ENCODE measurements at places on chromosomes 5 and 9.

GRCh38 chr9:115847216-115847615, 306.4 kb upstream of the PAPPA start:
- ATAC-seq, result no peak

DNA sequence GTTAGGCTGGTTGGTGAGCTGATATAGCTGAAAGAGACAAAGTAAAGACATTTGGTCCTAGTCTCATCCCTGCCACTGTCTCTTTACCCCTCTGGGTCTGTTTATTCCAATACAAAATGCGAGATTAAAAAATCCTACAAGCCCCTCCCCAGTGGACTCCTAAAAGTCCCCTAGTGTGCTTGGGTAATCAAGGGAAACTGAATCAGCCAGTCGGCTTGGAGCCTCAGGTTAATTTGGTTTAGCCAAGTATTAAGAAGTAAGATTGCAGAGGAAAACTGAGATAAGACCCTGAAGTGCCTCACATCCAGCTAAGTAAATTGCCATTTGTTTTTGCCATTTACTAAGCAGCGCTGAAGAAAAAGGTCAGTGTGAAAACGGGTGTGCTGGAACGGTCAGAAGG, 10.4 kb downstream of the NIM1K start:
- ATAC-seq, result no peak

GRCh38 chr5:147780924-147781573, 1.5 kb downstream of the JAKMIP2 start:
- no peak for ATAC-seq

DNA sequence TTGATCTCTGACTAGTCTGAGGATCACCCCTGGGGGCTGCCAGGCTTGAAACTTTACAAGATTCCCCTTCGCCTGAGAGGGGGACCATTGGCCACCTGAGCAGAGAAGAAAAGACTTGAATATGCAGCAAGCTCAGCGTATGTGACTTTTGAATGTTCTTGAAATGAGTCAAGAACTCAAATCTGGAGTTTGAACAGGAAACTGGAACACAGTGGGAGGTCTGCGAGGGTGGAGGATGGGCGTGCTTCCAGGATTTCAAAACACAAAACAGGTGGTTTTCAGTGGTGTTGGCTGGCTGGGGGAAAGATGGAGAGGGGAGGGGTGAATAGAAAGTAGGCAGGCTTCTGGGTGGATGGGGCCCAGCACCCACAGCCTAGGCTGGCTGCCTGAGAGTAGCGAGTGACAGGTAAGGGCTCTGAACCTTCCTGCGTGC, 40.6 kb downstream of the TMEM174 start:
- ATAC-seq, result no peak

- ATAC-seq, result no peak
Measured at GRCh38 chr5:124980163-124980941, 233.9 kb upstream of the ZNF608 start.

DNA sequence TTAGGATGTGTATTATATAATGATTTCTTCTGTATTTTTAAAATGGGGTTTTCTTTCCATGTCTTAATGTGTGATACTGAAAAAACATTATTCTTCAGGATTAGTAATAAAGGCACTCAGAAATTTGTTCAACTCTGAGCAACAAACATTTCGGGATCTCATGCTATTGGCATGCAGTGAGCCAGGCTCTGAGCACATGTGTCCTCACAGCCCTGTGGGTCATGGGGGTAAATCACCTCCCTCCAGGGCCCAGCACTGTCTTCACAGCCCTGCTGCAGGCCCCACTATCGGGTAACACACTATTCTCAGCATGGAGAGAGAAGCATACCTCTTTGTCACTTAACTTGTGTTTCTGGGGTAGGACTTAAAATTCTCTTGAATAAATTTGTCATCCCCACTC, 14.0 kb downstream of the TMEM174 start:
- no peak for ATAC-seq

DNA sequence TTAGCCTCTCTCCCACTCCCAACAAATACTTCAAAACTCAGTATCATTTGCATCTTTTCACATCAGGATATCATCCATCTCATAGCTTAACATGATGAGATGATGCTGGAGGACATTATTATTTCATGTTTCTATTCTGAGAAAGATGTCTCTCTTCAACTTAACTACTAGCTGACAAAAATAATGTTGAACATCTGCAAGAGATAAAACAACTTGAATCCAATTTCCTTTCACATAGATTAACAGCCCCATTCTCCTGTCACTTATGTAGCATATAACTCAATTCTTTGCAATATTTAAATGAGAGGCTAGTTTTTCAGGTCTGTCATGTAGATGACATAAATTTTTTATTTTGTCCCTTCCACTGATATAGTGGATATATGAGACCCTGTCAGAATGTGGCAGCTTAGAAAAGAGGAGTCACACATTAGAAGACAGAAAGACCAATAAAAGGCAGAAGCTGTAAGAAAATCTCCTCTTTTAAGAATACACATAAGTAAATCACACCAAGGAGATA, 239.2 kb upstream of the KIF2A start:
- no peak for ATAC-seq

- no peak for ATAC-seq
Measured at GRCh38 chr9:113775749-113776148, 100.4 kb upstream of the ZNF618 start.

DNA sequence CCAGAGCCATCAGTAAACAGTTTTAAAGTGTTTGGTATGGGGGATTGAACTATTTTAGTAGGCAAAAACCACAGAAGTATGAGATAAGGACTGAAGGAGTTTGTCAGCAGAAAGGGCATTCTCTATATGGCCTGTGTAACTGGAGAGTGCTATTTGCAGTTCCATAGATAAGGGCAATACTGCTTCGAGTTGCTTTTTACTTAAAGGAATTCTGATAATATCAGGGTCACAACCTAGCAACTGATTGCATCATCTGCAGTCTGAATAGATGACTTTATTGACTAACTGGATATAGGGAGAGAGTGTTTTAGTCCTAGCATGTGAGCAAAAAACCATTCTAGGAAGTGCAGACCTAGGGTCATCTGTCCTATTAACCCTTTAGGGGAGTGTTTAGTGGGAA, 645.2 kb upstream of the PTPRD start:
- ATAC-seq, result no peak

DNA sequence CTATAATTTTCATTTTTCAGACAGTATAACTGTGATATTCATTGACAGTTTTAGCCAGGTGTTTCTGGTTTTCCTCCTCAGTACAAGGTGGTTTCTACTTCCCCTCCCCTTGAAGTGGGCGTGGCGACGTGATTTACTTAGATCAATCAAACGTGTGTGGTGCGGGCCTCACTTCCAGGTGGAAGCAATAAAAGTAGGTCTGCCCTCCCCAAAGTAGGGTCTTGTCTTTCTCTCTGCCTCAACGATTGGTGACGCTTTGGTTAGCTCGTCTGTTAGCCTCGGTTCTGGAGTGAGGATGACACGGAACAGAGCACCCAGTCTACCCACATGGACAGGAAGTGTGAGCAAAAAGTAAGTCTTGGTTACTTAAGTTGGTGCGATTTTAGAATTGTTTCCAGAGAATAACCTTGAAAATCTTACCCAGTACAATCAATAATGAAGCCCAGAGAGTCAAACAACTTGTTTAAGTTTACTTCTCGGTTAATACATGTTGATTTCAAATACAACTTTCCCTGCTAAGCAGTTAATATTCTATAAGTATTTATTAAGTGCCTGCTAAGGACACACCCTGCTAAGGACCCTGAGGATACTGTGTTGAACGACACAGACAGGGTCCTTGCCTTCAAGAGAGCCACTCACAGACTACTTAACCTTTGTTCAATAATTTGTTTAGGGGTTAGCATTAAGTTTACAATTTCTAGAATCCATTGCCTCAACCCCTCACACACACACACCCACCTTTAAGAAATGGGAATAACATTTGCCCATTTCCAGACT, 48.4 kb downstream of the COX7C start:
- no peak for ATAC-seq

DNA sequence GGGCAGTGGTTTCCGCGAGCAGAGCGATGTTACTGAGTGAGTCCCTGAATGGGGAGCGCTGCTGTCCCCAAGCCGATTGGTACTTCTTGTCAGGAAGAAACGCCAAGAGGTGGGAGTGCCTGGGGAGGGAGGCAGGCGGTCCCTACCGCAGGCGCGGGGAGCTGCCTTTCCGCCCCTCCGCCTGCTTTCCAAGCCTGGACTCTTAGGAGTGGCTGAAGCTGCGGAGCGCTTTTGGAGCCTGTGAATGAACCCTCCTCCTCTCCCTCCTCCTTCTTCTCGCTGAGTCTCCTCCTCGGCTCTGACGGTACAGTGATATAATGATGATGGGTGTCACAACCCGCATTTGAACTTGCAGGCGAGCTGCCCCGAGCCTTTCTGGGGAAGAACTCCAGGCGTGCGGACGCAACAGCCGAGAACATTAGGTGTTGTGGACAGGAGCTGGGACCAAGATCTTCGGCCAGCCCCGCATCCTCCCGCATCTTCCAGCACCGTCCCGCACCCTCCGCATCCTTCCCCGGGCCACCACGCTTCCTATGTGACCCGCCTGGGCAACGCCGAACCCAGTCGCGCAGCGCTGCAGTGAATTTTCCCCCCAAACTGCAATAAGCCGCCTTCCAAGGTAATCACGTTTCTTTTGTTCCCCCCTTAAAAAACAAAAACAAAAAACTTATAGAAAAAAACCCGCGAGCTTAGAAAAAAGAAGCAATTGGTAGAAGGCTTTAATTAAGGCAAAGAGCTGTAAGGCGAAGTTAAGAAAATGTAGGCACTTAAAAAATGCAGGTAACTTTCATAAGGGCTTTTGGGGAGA, at the start of gene VCAN:
Gene VCAN, plus strand, starts transcription at position 340 of the 808 bp plus-strand sequence. CDS start 11,775 bp downstream, outside the sequence.
- no peak for ATAC-seq

DNA sequence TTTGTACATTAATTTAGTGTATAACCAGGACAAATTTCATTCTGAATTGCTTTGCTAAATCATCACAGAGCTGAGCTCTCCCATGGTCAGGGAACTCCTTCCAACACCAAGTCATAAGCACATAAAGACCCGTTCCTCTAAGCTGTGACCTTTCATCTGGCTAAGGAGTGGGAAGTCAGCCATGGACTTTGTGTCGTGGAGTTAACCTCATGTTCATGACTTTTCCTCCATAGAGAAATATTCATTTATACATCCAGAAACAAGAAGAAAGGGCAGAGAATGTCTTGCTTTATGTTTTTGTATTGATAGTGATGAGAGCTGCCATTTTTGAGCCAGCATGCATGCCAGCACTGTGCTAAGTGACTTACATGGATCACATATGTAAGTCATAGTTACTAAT, 97.5 kb downstream of the INIP start:
- ATAC-seq, result no peak

GRCh38 chr5:173699966-173700365, 83.5 kb upstream of the BOD1 start:
- ATAC-seq, result no peak

- peak; percentile 63 for ATAC-seq
Measured at GRCh38 chr5:170420806-170421412, 31.7 kb upstream of the KCNMB1 start.

- ATAC-seq, result no peak
Measured at GRCh38 chr5:98519571-98519970, 253.9 kb upstream of the RGMB start.

DNA sequence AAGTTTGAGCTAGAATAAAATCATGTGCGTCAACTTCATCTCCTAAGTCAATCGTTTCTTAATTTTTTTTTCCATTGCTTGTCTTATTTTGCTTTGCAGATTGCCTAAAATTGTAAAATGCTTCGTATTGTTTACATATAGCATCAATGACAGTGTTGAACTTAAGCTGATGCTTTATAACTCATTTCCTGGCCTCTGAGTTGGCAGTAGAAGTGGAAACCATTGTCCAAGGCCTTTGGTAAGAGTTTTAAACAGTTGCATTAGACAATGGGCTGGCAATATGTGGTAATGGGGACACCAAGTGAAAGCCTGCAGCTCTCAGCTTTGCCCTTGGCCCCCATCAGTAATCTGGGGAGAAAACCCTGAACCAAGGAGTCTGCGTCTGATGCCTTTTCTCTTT, 154.8 kb upstream of the GAS1 start:
- no peak for ATAC-seq

GRCh38 chr5:123696921-123697341, 185.0 kb downstream of the CSNK1G3 start:
- no peak for ATAC-seq

DNA sequence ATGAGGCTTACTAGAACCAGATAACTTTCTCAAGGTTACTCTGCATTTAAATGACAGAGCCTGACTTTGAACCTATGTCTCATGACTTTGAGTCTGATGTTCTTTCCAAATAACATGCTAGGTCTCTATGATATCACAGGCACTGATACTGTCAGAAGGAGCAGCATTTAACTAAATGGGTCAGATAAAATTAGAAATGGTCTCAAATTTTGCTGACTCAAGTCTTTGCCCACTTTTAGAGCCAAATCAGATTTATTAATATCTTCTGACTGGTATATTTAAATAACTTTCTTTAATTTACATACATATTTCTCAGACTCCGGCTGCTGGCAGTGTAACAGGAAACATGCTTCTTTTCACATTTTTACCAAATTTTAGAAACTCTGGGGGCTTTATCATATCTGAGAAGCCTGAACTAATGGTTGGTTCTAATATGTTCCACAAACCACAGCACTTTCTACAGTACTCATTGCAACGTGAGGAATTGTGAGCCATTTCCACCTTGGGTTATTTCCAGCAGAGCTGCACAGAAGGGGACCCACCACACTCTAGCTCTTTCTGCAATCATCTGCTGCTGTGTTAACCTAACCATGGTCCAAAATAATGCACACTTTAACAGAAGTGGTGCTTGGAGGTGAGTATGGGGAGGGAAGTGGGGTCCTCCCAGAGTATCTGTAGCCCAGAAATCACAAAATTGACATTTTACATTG, 79.2 kb downstream of the KCTD16 start:
- ATAC-seq, result no peak

GRCh38 chr5:26482810-26483375, 555.5 kb downstream of the CDH9 start:
- no peak for ATAC-seq

DNA sequence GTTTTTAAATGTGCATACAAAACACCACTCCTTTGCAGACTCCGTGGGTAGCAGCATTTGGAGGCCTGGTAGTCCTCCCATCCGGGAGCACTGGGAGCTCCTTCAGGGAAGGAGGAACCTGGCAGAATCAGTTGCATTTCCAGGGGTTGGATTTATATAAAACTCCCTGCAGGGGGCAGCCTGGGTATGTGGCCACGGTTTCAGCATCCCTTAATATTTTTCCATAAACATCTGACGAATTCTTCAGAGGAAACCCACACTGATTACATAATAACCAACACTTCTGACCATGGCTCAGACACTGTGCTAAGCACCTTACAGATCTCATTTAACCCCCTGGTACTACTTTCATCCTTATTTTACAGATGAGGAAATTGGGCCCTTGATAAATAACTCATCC, 6.1 kb upstream of the AFAP1L1 start:
- ATAC-seq, result no peak

DNA sequence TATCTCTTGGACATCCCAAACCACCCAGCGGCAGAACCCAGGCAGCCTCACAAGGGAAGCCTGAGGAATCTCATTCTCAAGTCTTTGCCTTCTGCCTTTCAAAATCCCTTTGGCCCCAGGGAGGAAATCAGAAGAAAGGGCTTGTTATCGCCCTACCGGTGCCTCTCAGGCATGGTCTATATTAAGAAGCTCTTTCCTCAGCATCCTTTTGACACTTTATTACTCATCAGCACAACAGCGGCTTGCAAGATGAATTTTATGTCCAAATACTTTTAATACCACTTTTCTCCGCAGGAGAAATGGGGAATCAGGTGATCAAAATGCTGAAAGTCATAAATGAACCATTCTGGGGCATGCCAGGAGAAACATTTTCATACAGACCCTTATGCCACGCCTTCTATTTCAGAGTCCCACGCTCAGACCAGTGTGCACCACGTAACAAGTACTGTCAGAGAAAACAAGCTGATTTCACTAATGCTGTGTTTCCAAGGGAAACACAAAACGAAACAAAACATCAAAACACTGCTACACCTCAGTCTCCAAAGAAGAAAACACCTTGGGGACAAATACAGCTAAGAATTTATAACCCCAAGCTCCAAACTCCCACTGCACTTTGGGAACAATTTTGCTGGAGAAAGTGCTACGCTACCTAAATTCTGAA, 30.0 kb downstream of the RAPGEF1 start:
- ATAC-seq, result peak; percentile 78
